ENCODE measurements at places on chromosomes 7 and 10.
A peak's percentile ranks its signal among the peaks of the same experiment; 100 is the strongest.

GRCh38 chr7:7720750-7721621, 2.6 kb upstream of the RPA3 start:
- H3K4me3 ChIP-seq, result no peak overlapping the region
- no peaks in the 10 kb centered on the region for H3K27me3 ChIP-seq
- H3K36me3 ChIP-seq, result no peaks in the 10 kb centered on the region
- H3K27ac ChIP-seq, result no peak overlapping the region

- H3K27ac ChIP-seq, result peak overlapping the region; percentile 87
- peaks cover 6% of the 10 kb centered on the region for H3K4me1 ChIP-seq
- no peak for DNase-seq
- H3K4me3 ChIP-seq, result peak overlapping the region; percentile 86
Measured at GRCh38 chr10:132536241-132536876, 1.2 kb upstream of the INPP5A start.

DNA sequence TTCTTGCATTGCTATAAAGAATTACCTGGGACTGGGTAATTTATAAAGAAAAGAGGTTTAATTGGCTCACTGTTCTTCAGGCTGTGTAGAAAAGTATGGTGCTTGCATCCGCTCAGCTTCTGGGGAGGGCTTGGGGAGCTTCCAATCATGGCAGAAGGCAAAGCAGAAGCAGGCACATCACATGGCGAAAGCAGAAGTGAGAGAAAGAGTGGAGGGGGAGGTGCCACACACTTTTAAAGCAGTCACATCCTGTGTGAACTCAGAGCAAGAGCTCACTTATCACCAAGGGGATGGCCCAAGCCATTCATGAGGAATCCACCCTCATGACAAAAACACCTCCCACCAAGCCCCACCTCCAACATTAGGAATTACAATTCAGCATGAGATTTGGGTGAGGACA, 303.5 kb downstream of the OTUD1 start:
- no peak for DNase-seq
- H3K4me3 ChIP-seq, result no peak overlapping the region
- no peaks in the 10 kb centered on the region for H3K36me3 ChIP-seq
- H3K4me1 ChIP-seq, result no peaks in the 10 kb centered on the region

DNA sequence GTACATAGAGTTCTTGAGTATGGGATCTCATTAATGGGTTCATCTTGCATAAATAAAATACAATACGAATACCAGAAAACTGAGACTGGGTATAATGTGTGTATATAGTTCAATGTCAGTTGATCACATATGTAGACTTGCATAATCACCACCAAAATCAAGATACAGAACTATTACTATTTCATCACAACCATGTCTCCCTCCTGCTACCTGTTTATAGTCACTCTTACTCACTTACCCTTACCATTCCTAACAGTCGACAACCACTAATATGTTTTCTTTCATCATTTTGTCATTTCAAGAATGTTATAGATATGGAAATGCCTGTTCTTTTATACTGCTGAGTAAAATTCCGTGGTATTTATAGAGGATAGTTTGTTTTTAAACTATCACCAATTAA, 416.1 kb upstream of the CNTNAP2 start:
- no peaks in the 10 kb centered on the region for H3K4me1 ChIP-seq
- H3K36me3 ChIP-seq, result no peaks in the 10 kb centered on the region
- H3K4me3 ChIP-seq, result no peak overlapping the region
- no peak for DNase-seq
